ENCODE measurements at places on chromosomes 4 and X.

- DNase-seq, result no peak
These were observed 28.9 kb upstream of the DSPP start for GRCh38 chr4:87579478-87579877.

DNA sequence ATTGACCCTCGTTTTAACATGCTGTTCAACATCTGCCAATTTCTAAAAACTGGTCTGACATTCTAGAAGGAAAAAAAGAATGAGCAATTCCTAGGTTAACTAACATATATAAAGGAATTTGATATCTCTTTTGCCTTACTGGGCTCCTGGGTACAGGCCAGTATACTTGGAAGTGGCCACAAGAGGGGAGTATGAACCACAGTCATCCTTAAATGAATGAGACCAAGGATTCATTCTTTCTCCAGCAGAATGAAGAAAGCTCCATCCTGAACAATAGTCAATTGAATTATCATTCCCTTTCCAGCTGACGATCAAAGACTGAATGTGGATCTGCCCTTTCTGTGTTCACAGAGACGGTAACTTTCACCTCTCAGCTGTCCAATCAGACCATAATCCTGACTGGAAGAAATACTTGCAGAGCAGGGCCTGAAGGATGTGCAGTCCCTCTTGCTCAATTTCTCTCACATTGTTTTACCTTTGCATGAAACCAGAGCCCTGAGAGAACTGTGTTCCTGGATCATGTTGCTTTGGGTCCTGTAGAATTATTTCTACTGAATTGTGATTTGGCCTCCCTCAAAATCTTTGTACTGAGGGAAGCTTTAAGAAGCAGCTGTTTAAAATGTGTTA lies 14.8 kb upstream of the SPARCL1 start:
- DNase-seq, result no peak

DNA sequence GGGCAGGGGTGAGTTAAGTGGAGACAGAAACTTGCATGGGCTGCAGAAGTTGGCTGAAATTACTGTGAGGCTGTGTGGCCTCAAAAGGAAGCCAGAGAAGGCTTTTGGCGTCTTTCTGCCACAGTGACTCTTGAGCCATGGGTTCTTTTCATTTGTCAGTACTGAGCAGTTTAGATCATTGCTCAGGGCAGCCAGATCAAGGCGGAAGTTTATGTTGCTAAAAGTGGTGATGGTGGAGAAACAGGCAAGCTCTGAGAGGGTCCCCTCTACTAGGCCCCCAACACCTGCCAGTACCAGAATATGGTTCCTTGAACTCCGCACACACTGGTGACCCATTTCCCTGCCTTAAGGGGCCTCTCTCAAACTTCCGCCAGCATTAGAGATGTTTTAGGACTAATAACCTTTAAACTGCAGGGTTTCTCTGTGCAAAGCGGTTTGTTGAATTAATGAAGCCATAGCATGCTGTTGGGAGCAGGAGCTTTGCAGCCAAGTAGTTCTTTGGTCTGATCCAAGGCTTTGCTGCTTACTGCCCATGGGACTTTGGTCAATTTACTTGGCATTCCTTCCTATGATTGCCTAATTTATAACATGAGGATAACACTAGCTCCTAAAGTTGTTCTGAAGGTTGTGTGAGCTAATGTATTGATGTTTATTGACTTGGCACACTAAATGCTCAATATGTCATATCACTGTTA lies 34.5 kb downstream of the RNF175 start:
- DNase-seq, result no peak

DNA sequence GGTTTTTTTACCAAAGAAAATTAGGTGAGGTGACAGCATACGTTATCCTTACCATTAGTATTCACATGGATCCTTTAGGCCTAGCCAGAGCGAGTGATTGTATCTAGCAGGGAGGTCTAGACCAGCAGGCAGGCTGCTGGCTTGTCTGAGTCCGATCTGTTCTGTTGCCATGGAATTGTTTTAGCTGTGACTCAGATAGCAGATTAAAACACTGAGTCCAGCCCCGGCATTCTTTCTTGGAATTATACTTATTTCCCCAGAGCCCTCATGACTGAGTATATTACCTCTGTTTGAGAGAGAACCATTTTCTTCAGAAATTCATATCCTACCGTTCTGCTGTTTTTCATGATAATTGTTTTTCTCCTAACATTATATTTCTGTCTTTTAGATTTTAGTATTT lies 37.4 kb downstream of the OCRL start:
- no peak for DNase-seq

GRCh38 chr4:129561886-129562671 lies 466.1 kb downstream of the C4orf33 start:
- no peak for DNase-seq

- DNase-seq, result no peak
These were observed 83.9 kb downstream of the AFF1 start for GRCh38 chr4:87018753-87019152.

DNA sequence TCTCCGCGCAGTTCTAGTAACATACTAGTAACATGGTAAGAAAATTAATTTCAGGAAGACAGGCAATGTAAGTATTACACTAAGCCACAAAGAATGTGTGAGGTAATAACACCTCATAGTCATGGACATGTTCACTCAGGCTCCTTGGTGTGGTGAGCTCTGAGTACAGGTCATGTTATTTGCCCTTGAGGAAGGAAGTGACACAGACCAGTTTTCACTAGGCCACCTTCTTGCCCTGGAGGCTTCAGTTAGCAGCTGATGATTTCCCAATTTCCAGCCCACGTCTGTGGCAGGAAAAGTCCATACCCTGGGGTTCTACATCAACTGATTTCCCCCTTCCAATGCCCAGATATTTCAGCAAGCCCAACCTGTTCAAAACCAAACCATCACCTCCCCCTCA lies 6.7 kb downstream of the APOO start:
- DNase-seq, result peak; percentile 47

DNA sequence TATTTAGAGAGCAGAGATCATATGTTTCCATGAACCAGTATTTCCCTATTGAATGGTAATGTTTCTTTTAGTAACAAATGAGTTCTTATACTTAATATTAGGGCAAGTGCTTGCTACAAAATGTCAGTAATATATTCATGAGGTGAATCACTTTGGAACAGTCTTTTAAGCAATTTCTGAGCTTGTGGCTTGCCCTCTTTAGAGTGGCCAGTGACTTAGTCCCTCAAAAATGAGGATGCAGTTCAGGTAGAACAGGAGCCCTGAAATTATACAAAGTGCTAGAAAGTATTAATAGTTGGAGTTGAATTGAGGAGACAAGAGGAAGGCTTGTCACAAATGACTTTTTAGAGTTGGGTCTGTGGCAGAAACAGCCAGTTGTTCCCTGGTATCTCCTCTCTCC lies 53.4 kb upstream of the PITX2 start:
- no peak for DNase-seq

- no peak for DNase-seq
These were observed 18.5 kb upstream of the DRD5 start for GRCh38 chr4:9762823-9763475.

- no peak for DNase-seq
These were observed 177.6 kb downstream of the RNF150 start for GRCh38 chr4:140955641-140956040.

GRCh38 chr4:41432881-41433280 lies 105.1 kb upstream of the LIMCH1 start:
- DNase-seq, result no peak

DNA sequence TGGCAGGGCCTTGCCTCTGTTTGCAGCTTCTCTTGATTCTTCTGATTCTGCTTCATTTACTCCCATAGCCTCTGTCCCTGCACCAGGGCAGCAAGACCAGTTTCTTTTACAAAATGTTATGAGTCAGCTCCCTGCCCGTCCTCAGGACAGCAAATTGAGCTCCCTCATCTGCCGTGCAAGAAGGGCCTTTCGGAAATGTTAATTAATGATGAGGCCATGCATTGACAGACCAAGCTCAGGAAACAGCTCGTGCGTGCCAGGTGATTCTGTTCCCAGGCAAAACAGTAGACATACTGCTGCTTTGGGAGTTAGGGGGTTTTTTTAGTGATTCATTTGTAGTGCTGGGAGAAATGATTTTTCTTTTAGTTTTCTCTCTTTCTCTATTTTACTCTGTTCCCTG lies 231.7 kb downstream of the FBXW7 start:
- no peak for DNase-seq

DNA sequence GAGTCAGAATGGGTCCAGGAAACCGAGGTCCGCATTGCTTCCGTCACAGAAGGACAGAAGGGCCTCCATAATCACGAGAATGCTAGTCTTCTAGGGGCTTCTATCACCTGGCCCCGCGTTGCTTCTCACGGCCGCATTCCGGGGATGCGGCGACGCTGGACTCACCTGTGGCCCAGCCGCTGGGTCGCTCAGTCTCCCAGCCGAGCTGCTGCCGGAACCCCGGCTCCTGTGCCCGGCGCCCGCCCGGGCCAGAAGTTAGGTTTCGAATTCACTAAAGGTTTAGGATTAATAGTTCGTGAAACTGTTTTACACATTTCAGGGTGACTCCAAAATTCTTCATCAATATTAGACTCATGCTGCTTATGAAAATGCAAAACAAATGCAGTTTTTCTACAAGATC lies 31.7 kb upstream of the TMSB15A start:
- DNase-seq, result no peak

DNA sequence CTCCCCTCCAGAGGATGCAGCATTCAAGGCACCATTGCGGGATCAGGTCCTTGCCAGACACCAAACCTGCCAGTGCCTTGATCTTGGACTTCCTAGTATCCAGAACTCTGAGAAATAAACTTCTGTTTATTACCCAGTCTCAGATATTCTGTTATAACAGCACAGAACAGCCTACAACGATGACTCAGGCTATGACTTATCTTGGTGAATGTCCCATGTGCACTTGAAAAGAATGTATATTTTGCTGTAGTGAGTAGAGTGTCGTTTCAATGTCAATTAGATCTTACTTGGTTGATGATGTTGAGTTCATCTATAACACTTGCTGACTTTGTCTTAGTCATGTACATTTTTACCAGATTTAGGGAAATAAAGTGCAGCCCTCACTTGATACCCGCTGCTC lies 34.5 kb upstream of the PGRMC1 start:
- no peak for DNase-seq

DNA sequence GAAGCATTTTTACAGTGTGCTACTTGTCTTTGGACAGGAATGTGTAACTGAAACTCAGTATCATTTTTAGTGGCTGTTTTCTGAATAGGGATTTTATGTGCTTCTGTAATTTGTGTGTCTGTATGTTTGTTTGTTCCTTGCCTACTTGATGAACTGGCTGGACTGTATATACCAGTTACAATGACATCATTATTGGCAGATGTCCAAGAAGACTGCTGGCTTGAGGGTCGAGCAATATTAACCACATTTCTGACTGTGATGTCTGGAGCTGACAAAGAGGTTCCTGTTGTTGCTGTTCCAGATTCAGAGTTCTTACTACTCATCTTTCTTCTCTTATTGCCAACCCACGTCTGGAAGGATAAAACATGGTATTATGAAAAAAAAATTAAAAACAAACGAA lies 33.0 kb downstream of the HDX start:
- no peak for DNase-seq

GRCh38 chrX:154785716-154786115 lies 19.6 kb downstream of the MPP1 start:
- no peak for DNase-seq

GRCh38 chr4:106355193-106355592 lies 13.4 kb downstream of the GIMD1 start:
- DNase-seq, result no peak

DNA sequence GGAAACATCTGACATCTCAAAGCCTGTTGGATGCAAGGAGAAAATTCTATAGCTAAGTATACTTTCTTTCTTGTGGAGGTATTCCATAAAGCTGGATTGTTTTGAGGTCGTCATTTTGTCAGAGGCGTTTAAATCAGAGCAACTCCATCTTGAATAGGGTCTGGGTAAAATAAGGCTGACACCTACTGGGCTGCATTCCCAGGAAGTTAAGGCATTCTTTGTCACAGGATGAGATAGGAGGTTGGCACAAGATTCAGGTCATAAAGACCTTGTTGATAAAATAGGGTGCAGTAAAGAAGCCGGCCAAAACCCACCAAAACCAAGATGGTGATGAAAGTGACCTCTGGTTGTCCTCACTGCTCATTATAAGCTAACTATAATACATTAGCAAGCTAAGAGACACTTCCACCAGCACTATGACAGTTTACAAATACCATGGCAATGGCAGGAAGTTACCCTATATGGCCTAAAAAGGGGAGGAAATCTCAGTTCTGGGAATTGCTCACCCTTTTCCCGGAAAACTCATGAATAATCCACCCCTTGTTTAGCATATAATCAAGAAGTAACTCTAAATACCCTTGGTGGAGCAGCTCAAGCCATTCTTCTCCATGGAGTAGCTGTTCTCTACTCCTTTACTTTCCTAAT lies 11.9 kb downstream of the HSD17B13 start:
- no peak for DNase-seq

- DNase-seq, result no peak
These were observed 186.1 kb upstream of the PSAPL1 start for GRCh38 chr4:7620814-7621176.

- DNase-seq, result peak; percentile 57
These were observed 200.5 kb downstream of the INPP4B start for GRCh38 chr4:142645475-142646108.

- DNase-seq, result no peak
These were observed 338.9 kb upstream of the TECRL start for GRCh38 chr4:64747919-64748715.

DNA sequence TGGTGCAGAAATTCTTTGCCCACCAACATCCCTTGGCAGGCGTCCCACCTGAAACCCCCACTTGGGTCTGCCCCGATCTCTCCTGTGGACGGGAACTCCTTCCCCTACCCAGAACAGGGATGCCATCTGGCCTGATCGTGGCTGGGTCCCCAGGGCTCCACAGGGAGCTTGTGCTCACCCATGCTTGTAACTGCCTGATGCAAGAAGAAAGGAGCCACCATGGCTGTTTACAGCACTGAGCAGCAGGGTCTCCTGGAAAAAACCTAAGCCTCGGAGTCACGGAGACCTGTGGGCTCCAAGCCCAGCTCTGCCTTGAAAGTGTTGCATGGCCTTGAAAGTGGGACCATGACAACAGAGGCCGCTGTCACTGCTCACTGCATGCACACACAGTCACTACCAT lies 101.5 kb upstream of the AFAP1 start:
- DNase-seq, result no peak

DNA sequence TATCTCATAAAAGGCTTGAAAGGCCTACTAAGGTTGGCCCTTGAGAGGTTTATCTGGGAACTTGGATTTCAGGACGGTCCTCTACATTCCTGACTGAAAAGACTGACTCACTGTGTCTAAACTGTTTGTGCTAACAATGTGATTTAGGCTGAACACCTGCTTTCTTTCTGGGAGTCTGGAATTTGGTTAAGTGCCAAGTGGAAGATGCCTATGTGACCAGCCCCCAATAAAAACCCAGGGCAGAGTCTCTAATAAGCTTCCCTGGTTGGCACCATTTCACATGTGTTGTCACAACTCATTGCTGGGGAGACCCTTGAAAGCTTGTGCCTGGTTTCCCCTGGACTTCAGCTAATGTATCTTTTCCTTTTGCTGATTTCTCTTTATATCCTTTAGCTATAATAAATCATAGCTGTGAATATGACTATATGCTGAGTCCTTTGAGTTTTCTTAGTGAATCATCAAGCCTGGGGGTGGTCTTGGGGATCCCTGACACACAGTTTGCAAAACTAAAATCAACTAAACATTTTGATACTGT lies 55.1 kb downstream of the GPR82 start:
- no peak for DNase-seq

- DNase-seq, result no peak
These were observed 20.7 kb downstream of the ADH7 start for GRCh38 chr4:99414401-99414800.
